Aorta (tissue), 5 donors: ENCODE measurements at places on chromosomes 7 and 10. TPM values are rescaled to one million over a fixed set of nuclear protein-coding genes. Genes with fewer than 3 reads are reported as not detected.
A peak's percentile ranks its signal among the peaks of the same experiment; 100 is the strongest.

DNA sequence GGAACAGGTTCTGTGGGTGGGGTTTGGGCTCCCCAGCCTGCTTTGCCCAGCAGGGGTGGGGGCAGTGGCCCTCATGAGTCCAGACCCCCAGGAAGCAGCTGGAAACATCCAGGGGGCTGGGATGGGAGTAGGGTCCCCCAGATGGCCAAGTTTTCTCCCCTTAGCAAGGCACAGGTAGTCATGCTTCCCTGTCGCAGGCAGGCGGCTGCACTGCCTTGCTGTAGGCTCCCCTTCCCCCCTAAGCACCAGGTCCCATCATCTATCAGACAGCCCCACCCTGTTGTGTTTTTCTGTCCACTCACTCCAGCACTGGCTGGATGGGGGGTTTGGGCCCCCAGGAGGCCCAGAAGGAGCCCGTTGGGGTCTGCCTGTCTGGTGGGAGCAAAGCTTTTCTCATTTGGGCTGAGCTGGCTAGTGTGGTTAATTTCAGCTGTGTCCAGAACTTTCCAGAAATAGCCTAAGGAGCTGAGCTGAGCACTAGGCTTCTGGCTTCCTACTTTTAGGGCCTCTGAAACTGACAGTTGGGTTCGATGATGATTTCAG lies 7.9 kb downstream of the BRI3 start:
- no peak overlapping the region for H3K4me3 ChIP-seq
- H3K27ac ChIP-seq: no peak overlapping the region
- H3K36me3 ChIP-seq: no peaks in the 10 kb centered on the region
- peaks cover 4% of the 10 kb centered on the region for H3K4me1 ChIP-seq
- no peaks in the 10 kb centered on the region for H3K27me3 ChIP-seq

GRCh38 chr7:118755067-118755625 lies 530.6 kb downstream of the ANKRD7 start:
- no peaks in the 10 kb centered on the region for H3K4me1 ChIP-seq
- no peaks in the 10 kb centered on the region for H3K27me3 ChIP-seq
- no peak for DNase-seq
- H3K36me3 ChIP-seq: no peaks in the 10 kb centered on the region
- no peak overlapping the region for H3K4me3 ChIP-seq
- H3K27ac ChIP-seq: no peak overlapping the region

- H3K4me3 ChIP-seq: no peak overlapping the region
- no peaks in the 10 kb centered on the region for H3K4me1 ChIP-seq
- H3K27ac ChIP-seq: no peak overlapping the region
Observed at GRCh38 chr10:130345728-130346127, 209.5 kb downstream of the GLRX3 start.

DNA sequence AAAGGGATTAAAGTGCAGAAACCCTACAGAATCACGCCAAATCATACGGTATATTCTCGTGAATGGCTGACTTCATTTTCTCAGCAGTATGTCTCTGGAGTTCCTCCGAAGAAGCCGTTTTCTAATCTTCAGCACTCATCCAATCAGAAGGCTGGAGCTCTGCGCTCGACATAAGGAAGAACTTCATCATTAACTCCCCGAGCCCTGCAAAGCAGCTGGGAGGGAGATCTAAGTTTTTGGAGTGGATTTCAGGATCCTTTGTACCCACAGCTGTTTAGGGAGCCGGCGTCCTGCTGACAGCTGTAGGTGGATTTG lies 40.7 kb upstream of the SDK1 start:
- H3K4me1 ChIP-seq: no peaks in the 10 kb centered on the region
- no peak for DNase-seq
- H3K27ac ChIP-seq: peak overlapping the region; percentile 43
- no peaks in the 10 kb centered on the region for H3K36me3 ChIP-seq
- no peaks in the 10 kb centered on the region for H3K27me3 ChIP-seq

- H3K4me3 ChIP-seq: no peak overlapping the region
- no peak overlapping the region for H3K27ac ChIP-seq
- H3K4me1 ChIP-seq: no peaks in the 10 kb centered on the region
- no peaks in the 10 kb centered on the region for H3K27me3 ChIP-seq
- H3K36me3 ChIP-seq: no peaks in the 10 kb centered on the region
- no peak for DNase-seq
Observed at GRCh38 chr7:45190406-45191165, 33.0 kb downstream of the RAMP3 start.

FAM24B gene
- 1.2 TPM for total RNA-seq

GRCh38 chr7:72335561-72336381 lies 76.4 kb downstream of the CALN1 start:
- H3K4me3 ChIP-seq: no peak overlapping the region
- H3K36me3 ChIP-seq: no peaks in the 10 kb centered on the region
- no peaks in the 10 kb centered on the region for H3K27me3 ChIP-seq
- H3K27ac ChIP-seq: no peak overlapping the region
- no peak for DNase-seq

- no peaks in the 10 kb centered on the region for H3K4me1 ChIP-seq
- no peak overlapping the region for H3K27ac ChIP-seq
- no peaks in the 10 kb centered on the region for H3K27me3 ChIP-seq
- no peaks in the 10 kb centered on the region for H3K36me3 ChIP-seq
- H3K4me3 ChIP-seq: no peak overlapping the region
- no peak for DNase-seq
Observed at GRCh38 chr7:16204953-16205352, 216.4 kb downstream of the CRPPA start.

DNA sequence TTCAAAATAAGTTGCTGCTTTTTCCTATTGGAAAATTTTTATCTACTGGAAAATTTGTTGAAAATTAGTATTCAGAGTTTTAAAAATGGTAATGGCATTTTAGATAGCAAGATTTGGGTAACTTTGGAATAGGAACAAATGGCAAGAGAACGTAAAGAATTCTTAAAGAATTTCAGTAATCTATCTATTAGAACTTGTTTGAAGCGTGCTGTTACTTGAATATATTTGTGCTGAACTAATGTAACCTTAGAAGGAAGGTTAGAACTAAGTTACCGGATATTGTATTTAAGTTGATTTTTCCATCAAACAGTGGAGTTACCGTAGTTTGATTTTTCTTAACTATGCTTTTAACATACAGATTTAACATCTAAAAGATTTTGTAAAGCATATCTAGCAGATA lies 25.9 kb downstream of the SEPTIN7 start:
- no peak overlapping the region for H3K27ac ChIP-seq
- no peaks in the 10 kb centered on the region for H3K27me3 ChIP-seq
- no peak overlapping the region for H3K4me3 ChIP-seq
- no peak for DNase-seq
- H3K36me3 ChIP-seq: no peaks in the 10 kb centered on the region
- H3K4me1 ChIP-seq: peaks cover 5% of the 10 kb centered on the region

DNA sequence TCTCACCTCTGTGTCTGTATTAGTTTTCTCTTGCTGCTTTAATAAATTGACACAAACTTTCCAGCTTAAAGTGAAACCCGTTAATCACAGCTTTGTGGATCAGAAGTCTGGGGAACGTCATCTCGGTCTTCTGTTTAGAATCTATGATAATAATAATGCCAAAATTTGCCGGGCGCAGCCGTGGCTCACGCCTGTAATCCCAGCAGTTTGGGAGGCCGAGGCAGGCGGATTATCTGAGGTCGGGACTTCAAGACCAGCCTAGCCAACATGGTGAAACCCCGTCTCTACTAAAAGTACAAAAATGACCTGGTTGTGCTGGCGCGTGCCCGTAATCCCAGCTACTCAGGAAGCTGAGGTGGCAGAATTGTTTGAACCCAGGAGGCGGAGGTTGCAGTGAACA lies 8.8 kb upstream of the ZPBP start:
- H3K36me3 ChIP-seq: no peaks in the 10 kb centered on the region
- DNase-seq: no peak
- no peaks in the 10 kb centered on the region for H3K27me3 ChIP-seq
